ENCODE measurements at places on chromosomes 3 and 15.
A peak's percentile ranks its signal among the peaks of the same experiment; 100 is the strongest.

- no peak for DNase-seq
Measured at GRCh38 chr15:75751891-75752290, 39.2 kb upstream of the CSPG4 start.

DNA sequence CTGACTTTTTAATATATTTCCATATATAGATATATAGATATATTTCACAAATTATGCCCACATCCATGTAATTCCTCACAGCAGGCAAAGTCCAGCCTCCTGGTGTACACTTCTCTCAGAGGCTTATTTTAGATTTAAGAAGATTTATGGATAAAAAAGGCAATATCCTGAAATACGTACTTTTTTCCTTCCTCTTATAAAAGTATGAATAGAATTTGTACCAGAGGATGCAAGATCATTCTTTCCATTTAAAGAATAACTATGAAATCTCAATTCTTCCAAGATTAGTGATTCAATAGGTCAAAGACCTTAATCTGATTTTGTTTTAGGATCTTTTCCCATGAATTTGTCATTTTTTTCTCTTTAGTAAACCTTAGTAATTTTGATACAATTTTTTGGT is 597.9 kb upstream of the TBL1XR1 start:
- no peak for DNase-seq

DNA sequence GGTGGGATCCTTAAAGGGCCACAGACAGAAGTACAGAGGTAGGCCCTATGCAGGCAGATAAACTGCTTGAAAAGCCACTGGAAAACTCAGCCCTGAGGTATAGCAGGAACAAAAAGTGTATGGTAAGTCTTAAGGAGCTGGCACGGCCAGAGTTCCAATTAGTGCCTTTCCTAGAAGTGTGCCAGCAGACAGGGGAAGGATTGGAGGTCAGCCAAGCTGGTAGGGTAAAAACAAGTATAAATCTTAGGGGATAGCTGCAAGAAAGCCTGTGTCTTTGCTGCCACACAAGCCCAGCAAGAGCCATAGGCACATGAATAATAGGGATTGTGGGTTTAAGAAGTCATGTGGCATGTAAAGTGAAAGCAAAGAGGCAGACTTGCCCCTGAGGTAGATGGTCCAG is 582.5 kb downstream of the PLOD2 start:
- DNase-seq = peak; percentile 9

DNA sequence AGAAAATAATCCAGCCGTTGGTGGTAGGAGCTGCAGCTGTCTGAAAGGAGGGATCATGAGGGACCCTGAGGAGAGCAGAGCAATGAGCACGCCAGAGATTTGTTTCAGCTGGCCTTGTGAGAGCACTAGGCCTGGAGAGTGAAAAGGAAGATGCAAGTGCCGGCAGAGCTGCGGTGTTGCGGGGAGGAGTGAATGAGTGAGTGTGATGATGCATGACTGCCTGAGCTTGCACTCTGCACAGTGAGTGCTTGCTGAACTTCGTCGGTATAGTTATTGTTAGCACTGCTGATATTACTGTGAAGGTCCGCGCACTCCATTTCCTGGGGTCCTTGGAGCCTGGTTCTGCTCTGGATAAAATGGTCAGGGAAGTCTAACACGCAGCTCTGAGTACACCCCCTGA is 23.2 kb downstream of the EIF1B start:
- DNase-seq = no peak

- DNase-seq = no peak
Measured at GRCh38 chr15:72368325-72368724, 7.5 kb downstream of the HEXA start.
